Suppressor macrophage treated with lipopolysaccharide for 1 hour (primary cell): ENCODE measurements at places on chromosomes 16 and 17.
A peak's percentile ranks its signal among the peaks of the same experiment; 100 is the strongest.

DNA sequence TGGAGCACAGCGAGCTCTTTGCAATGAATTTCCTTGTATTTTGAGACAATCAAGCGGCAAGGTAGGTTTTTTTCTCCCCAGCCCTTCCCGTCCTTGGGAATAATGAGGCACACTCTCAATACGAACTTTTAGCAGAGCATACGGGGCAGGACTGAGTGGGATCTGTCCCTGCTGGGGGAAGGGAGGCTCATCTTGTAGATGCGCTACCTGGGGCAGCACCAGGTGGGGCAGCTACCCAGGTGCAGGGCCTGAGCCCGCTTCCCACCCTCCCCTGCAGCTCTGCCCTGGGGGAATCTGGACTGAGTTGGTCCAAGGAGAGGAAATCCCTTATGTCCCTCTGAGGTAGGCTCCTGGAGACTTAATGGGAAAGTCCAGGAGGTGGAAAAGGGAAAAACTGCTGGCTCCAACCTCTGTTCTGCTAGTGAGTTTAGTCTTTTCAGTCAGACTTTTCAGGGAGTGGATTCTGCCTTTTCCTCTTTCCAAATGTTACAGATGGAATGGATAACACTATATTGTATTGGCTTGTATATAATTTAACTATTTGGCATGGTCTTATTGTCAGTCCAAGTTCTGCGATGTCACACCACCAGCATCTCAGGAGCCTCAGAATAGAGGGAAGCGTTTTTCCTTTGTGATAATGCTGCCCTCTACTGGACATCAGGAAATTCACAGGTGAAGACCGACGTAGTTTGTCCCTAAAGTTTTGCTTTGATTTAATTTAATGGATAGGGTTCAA, 9.6 kb upstream of the CES1 start:
- DNase-seq = peak; percentile 83

DNA sequence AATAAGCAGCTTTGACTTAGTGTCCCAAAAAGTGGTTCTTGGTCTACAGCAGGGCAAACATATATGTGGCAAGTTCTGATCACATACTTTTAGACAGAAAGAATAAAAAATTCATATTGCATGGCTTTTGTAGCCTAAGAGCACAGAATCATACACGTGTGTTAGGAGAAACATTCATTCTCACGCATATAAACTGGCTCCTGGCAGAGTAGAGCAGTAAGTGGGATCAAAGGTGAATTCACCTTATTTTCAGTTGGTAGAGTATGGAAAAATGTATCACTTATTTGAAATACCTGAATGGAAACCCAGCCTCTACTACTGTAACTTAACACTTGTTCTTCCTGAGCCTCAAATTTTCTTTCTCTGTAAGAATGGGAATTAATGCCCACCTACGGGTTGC, 34.8 kb downstream of the DGKE start:
- no peak for DNase-seq

GRCh38 chr17:49958723-49959122, 10.3 kb upstream of the DLX4 start:
- no peak for DNase-seq

GRCh38 chr17:16938031-16938430, 33.9 kb downstream of the TNFRSF13B start:
- DNase-seq = no peak

- no peak for DNase-seq
These were observed 9.5 kb upstream of the TMEM101 start for GRCh38 chr17:44024271-44024663.

- peak; percentile 87 for DNase-seq
These were observed 75.8 kb downstream of the TEX14 start for GRCh38 chr17:58615768-58616659.

GRCh38 chr16:14056970-14057369, 14.1 kb upstream of the MRTFB start:
- no peak for DNase-seq

GRCh38 chr16:65662256-65662655, 540.4 kb upstream of the CDH11 start:
- DNase-seq = no peak

GRCh38 chr16:50525262-50525661, 22.9 kb upstream of the NKD1 start:
- no peak for DNase-seq

DNA sequence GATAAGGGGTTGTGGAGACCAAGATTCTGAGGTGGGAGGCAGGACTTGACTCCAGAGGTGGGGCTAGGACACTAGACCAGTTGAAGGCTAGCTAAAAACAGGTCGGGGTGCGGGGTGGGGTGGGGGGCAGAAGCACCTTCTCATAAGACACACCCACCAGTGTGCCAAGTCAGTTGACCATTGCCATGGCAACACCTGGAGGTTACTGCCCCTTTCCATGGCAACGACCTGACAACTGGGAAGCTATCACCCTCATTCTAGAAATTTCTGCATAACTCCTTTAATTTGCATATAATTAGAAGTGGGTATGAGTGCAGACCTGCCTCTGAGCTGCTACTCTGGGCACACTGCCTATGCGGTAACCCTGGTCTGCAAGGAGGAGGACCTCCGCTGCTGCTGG, 53.9 kb upstream of the ALOX12 start:
- no peak for DNase-seq

GRCh38 chr17:49525831-49526741, 31.0 kb downstream of the NGFR start:
- no peak for DNase-seq

DNA sequence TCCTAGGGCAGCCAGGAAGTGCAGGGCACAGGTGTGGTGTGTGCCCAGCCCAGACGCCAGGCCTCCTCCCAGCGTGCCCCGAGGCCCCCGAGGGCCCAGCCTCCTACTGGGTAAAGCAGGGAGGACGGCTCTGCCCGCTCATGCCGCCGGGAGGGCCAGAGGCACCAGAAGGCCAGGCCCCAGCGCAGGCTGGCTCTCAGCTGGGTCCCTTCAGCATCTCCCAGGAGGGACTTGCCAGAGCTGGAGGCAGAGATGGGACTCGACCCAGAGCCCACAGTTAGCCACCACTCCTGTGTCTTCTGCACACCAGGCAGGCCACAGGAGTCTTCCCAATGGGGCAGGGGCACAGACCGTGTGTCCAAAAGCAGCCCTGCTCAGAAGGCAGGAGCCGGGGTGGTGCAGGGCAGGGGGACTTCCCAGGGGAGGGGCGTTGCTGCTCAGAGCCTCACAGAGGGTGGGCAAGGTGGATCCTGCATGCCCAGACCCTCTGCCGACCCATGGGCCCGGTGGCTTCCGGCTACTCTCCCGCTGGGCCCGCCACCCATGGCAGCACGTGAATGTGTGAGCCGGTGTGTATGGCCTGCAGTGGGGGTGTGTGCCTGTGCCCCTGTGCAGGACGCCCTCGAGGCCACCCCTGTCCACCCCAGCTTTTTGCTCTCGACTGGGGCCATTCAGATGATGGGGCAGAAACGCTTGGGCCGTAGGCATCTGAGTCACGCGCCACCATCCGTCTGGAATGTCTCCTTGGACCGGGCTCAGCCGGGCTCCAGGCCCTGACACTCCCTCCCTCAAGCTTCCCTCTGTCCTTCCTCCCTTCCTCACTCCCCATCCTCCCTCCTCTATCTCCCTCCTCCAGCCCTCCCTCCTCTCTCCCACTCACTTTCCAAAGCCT, 5.7 kb upstream of the ZNF469 start:
- no peak for DNase-seq

- DNase-seq = no peak
These were observed 17.1 kb downstream of the CNGB1 start for GRCh38 chr16:57953857-57954256.

DNA sequence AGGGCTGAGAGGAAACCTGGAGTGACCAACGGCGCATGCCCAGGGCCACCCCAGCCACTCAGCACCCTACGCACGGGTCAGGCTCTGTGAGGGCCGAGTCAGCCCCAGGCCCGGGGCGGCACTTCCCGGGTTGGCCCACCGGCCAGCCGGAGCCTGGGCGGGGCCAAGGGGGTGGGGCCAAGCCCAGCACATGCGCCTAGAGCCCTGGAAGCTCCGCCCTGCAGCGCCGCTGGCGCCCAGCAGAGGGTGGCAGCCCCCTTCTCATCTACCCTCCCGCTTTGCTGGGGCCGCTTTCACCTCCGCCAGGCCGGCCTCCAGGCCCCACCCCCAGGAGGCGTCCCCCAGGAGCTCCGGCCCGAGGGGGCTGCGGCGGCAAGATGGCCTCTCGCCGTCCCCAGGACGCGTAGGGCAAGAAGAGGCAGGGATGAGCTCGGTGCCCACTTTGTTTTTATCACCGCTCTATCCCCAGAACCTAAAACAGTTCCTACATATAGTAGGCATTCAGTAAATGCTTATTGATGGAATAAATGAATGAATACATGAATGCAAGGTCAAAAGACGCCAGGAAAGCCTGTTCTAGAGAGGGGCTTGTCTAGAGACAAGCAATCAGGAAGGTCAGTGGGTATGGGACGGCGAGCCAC, 31.3 kb downstream of the MYO18A start:
- peak; percentile 97 for DNase-seq

- peak; percentile 28 for DNase-seq
These were observed 498 bp downstream of the LRRC37B start for GRCh38 chr17:32007463-32008298.

GRCh38 chr17:73705594-73705993, 61.3 kb upstream of the SDK2 start:
- no peak for DNase-seq

GRCh38 chr17:76416899-76417298, 32.5 kb downstream of the SPHK1 start:
- no peak for DNase-seq

DNA sequence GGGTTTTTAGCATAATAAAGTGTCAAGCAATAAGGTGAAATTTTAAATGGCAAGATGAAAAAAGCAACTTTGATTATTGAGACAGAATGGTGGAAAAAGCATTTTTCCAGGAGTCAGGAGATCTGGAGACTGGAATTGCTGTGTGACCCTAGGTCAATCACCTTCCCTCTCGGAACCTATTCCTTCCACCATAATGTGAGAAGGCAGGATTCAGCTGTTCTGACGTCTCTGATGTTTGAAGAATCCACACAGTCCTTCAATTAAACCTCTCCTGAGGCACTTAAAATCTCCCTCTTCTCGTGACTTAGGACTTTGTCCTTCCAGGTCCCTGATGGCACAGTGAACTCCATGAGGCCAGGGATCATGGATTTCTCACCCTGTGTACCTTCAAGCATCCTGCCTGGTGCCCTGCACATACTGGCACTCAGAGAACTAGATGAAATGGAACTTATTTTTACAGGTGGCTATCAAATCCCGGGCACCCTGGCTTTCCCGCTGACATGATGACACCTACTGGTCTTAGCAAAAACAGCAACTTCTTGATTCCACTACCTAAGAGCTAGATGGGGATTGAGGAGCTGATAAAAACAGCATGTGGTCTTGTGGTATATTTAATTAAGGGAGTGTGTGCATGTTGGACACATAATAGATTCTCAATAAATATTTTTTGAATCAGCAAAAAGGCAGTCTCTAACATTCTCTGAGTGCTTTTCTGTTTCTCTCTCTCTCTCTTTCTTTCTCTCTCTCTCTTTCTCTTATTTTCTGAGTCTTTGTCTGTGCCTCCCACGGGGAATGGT, 2.3 kb upstream of the CCDC182 start:
- DNase-seq = peak; percentile 67

- peak; percentile 67 for DNase-seq
These were observed 21.9 kb downstream of the OMG start for GRCh38 chr17:31275116-31275515.

DNA sequence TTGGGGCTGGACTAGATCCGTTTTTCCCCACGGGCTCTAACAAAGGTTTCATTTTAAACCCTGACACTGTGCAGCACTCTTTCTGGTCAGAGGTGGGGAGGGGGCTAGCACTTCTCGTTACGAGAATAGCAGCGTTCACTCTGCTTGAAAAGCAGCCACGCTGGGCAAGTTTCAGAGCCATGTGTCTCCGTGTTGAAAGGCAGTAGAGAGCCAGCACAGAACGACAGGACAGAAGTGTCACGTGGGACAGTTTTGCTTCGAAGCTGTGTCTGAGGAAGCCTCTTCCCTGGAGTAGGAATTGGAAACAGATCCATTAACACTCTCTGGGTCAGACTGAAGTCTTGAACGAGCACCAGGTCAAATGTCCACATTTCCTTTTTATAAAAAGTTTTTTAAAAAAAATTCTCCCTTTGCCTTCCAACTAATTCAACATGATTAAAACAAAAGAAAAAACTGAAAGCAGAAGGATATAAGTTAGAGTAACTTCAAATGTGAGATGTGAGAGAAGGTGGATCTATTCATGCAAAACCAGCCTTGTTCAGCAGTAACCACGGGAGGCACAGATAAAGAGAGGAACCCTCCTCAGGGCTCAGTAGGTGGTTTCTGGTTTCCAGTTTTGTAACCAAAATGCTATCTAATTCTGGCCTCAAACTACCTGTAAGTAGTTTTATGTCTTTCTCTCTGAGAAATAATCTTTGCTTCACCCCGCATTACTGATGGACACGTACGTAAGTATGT, 65.0 kb downstream of the SMG6 start:
- no peak for DNase-seq

DNA sequence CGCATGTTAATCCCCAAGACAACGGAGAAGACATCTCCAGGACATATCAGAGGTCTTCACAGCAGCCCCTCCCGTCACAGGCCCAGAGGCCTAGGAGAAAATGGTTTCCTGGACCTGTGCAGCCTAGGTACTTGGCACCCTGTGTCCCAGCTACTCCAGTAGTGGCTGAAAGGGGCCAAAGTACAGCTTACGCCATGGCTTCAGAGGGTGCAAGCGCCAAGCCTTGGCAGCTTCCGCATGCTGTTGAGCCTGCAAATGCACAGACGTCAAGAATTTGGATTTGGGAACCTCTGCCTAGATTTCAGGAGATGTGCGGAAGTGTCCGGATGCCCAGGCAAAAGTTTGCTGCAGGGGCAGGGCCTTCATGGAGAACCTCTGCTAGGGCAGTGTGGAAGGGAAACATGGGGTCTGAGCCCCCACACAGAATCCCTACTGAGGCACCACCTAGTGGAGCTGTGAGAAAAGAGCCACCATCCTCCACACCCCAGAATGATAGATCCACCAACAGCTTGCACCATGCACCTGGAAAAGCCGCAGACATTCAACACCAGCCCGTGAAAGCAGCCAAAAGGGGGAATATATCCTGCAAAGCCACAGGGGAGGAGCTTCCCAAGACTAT, 159.3 kb upstream of the COX10 start:
- no peak for DNase-seq

GRCh38 chr17:76953946-76954345, 85.7 kb downstream of the MGAT5B start:
- DNase-seq = no peak
